ENCODE measurements at places on chromosomes 7 and 10.

GRCh38 chr10:63603709-63604445 is 82.7 kb downstream of the REEP3 start:
- no peak for DNase-seq

DNA sequence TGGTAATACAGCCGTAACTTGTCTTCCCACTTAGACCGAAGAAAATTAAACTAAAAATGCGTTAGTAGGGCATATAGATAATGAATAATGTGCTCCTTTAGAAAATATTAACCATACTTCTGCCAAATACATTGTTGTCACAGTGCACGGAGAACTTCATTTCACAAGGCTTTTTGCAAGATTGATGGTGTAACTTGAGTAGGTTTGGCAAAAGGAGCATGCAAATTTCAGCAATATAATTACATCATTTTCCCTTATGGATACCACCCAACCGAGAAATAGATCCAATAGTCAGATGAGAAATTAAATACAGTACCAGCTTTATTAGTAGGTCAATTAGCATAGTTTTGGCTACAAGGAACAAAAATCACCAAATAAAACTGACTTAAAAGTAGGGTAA is 792.6 kb upstream of the C7orf33 start:
- DNase-seq, result no peak

DNA sequence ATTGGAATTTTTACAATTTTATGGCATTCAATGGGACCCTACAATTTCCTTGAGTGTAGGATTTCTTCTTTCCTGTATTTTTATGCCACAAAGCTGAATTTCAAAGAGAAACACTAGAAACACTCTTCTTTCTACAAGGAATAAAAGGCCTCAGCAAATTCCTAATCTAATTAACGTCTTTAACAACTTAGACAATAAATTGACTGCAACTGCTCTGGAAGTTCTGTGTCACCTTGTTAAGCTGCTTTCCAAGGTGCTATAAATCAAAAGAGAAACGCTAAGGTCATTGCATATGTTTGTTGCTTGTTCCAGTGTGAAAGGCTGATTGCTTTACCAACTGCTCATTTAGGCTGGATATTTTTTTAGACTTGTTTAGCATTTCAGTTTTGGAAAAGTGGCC is 182.2 kb downstream of the POLR1F start:
- DNase-seq, result no peak

DNA sequence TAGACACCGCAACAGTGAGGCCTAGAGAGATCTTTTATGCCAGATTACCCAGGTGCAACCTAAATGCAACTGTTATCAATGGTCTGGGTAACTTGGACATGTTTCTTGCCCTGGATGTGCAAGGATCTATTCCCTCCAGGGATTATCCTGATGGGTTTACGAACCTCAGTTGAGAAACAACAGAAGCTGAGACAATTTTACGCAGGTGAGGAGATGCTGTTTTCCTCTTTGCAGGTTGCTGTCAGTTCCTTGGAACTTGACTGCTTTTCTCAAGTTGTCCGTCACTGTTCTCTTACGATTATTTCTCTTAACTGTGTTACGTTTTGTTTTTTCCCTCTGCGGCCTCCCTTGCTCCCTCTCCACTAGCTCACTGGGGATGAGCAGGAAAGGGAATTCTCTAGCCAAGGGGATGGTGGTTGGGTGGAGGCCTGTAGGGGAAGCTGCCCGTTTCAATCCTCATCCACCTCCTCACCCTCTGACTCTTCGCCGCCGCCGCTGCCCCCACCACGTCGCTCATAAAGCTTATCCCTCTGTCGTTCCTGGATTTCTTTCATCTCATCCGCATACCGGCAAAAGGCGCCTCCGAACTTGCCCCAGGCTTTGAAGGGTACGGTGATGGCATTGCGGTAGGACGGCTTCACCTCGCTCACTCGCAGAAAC is 1.2 kb downstream of the PURB start:
- DNase-seq, result no peak

DNA sequence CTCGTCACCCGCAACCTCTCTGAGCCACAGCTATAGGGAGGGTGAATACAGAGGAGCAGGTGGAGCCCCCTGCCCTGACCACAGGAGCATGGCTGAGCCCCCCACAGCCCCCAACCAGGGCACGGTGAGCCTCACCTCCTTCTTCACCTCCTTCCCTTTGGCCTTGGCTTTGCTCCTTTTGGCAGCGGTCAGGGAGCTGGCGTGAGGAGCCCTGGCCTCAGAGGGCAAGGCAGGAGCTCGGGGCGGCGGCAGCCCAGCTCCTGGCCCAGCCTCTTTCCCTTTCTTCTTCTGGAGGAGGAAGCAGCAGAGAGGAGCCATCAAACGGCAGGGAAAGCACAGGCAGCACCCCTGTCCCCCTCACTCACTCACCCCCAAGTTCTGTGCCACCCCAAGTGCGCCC is 42.2 kb downstream of the SLC29A4 start:
- no peak for DNase-seq

- no peak for DNase-seq
Measured at GRCh38 chr10:24569330-24569796, 154.3 kb downstream of the ARHGAP21 start.

DNA sequence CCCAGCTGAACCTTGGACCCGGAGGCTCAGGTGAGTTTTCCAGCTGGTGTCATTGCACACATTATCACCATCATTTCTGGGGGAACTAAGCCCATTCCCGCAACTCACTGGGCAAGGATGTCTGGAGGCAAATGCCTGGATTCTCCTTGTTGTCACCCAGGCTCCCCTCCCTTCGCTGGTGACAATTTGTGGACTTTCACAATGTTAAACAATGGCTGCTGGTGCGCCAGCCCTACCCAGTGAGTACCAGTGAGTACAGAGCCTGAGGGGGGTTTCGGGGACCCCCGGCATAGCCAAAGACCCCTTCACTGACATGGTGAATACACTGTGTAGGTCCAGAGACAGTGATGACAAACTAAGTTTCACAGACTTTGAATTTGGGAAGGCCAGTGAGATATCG is 189.2 kb downstream of the ADARB2 start:
- no peak for DNase-seq

DNA sequence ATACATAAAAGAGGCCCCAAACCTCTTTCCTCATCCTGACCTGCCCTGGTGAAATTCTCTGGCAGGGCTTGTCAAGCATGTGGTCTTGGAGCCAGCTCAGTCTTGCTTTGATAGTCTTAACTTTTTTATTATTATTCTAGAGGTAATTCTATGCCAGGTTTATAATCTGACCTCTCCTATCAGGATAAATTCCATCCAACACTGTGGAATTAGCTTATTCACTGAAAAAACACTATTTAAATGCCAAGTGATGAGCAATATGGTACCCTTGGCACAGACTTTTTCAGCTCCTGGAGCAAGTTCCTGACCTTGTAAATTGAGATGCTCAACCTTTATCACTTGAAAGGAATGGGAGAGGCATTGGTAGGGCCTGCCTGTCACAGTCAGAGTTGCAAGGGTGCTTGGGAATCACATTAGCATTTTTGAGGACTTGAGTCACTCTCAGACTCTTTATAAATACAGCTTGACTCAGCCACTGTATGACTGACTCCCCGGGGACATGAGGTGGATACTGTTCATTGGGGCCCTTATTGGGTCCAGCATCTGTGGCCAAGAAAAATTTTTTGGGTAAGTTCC is at the start of gene CPA4:
Gene CPA4 (plus strand): TSS at position 480 of the 576 bp plus-strand sequence. CDS start 20 bp downstream, at position 500.
- peak; percentile 94 for DNase-seq

- no peak for DNase-seq
Measured at GRCh38 chr7:50265968-50266634, 38.4 kb upstream of the IKZF1 start.

GRCh38 chr10:58755677-58756076 is 243.0 kb downstream of the BICC1 start:
- peak; percentile 18 for DNase-seq

- peak; percentile 20 for DNase-seq
Measured at GRCh38 chr7:22854158-22855048, 31.8 kb upstream of the TOMM7 start.

GRCh38 chr10:130877126-130877525 is 434.4 kb downstream of the TCERG1L start:
- DNase-seq, result no peak

DNA sequence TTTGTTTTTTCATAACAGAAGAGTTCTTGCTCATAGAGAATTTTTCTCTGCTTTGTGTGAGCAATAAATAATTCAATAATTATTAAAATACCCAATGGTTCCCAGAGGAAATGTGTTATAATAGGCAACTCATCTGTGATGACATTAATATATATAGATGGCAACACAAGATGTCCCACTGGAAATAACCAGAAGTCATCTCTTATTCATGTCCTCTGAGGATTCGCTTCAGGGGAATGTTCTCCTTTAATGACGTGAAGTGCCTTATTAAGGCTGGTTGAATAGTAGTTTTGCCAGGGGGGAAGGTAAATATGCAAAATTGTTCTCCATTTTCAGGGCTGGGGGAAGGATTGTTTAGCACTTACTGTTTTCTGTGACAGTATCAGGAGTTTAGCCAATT is 3.1 kb downstream of the SLC39A12 start:
- no peak for DNase-seq

DNA sequence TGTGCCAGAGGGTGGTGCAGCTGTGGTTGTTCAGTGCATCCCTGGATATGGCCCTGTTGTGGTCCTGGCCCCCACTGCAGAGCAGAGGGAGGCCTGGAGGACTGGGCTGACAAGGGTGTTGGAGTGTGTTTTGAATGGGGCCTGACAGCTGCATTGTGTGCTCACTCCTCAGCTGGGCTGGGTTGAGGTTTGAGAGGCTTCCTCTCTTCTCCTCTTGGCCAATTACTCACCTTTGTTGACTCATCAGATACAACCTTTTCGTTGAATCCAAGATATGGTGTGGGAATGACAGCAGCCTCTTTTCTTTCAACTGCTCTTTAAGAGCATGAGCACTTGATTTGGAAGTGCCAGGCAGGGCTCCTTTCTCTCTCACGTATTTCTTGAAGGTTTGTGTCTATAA is 228.5 kb upstream of the COBL start:
- DNase-seq, result no peak

GRCh38 chr7:102303669-102304422 is 17.2 kb downstream of the SH2B2 start:
- DNase-seq, result no peak

DNA sequence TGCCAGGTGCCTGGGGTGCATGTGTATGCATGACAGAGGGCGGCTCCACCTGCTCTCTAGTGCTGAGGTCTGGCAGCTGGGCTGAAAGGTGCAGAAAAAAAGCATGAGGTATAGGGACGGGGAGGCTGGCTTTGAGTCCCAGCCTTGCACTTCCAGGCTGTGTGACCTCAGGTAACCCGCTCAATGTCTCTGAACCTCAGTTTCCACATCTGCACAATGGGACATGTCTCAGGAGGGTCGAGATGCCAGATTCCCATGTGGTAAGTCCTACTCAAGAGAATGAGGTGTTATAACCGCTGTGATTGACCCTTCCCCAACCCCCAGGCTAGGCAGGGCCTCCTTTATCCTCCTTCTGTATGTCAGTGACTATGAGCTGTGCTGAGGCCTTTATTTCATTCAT is 48.8 kb downstream of the ARHGAP22 start:
- no peak for DNase-seq

DNA sequence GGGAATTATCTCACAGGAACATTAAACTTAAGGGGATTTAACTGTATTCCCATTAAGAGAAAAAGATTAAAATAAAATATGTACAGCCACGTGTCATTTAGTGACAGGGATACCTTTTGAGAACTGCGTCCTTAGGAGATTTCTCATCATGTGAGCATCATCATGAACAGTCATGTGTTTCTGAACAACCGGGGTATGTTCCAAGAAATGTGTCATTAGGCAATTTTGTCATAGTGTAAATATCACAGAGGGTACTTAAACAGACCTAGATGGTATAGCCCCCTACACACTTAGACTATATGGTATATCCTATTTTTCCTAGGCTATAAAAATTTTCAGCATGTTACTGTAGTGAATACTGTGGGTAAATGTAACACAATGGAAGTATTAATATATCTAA is 840.3 kb downstream of the CNTNAP2 start:
- DNase-seq, result no peak

DNA sequence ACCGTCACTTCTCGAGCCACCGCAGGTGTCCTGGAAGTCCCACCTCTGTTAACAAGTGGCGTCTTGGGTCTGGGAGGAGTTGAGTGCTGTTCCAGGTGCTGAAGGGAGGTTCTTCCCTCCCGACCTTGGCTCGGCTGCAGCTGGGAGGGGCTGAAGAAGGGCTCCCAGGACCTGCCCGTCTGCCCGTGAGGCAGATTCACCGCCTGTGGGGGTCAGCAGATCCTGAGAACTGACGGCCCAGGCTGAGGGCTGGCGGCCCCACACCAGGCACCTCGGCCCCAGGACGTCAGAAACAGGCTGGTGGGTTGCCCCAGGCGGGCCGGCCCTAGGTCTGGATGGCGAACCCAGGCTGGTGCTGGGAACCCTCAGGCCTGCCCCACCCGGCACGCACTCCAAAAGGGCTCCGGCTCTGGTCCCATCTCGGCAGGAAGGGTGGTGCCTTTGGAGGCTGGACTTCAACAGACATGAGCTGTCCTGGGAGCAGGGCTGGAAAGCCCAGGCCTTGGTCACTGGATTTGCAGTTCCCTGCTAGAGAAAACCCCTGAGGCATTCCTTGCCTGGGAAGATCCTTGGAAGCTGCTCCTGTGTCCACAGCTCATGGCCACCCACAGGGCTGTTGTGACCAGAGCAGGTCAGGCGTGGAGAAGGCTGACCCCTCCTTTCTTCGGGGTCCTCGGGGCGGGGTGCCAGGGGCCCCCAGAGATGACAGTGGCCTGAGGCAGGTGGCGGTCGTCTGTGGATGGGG is 42.6 kb upstream of the CFAP46 start:
- no peak for DNase-seq

DNA sequence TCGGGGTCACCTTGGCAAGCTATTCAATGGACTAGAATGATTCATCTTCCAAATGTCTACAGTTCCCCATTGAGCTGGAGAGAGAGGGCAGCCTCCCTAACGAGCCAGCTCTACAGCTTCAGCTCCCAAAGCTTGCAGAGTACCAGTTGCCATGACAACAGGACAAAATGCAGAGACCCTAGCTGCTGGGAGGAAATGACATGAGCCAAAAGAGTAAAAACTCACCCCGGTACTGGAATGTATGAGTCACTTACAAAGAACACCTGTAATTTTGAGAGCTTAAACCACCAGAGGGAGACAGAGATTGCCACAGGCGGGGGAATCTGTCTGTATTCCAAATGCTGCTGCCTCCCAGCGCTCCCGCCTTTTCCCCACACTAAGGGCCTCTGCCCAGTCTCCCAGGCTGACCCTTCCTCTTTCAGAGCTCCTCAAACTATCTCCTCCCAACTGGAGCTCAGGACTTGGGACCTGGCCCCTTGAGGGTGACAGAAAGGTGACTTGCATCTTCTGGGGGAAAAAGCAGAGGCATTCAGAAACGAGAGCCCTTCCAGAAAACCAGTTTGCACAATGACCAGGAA is 95.5 kb downstream of the CUL2 start:
- no peak for DNase-seq

DNA sequence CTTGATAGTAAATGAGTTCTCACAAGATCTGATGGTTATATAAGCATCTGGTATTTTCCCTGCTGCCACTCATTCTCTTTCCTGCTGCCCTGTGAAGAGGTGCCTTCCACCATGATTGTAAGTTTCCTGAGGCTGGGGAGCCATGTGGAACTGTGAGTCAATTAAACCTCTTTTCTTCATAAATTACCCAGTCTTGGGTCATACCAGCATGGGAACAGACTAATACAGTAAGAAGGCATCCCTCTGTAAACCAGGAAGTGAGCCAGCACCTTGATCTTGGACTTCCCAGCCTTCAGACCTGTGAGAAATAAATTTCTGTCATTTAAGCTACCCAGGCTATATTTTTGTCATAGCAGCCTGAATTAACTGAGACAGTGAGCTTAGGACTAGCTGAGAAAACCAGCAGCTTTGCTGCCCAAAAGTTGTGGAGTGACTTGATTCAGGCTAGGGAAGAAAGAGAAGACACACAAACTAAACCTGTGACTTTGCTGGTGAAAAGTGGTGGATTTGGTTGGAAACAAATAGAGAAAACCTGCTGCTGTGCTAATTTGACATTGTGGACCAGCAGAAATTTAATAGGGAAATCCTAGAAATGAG is 29.7 kb downstream of the PALS2 start:
- no peak for DNase-seq

Data from epithelial cell of prostate (primary cell).